ENCODE measurements at places on chromosomes 16 and 17.

GRCh38 chr17:34306466-34306865 lies 12.8 kb upstream of the CCL8 start:
- DNase-seq: no peak

DNA sequence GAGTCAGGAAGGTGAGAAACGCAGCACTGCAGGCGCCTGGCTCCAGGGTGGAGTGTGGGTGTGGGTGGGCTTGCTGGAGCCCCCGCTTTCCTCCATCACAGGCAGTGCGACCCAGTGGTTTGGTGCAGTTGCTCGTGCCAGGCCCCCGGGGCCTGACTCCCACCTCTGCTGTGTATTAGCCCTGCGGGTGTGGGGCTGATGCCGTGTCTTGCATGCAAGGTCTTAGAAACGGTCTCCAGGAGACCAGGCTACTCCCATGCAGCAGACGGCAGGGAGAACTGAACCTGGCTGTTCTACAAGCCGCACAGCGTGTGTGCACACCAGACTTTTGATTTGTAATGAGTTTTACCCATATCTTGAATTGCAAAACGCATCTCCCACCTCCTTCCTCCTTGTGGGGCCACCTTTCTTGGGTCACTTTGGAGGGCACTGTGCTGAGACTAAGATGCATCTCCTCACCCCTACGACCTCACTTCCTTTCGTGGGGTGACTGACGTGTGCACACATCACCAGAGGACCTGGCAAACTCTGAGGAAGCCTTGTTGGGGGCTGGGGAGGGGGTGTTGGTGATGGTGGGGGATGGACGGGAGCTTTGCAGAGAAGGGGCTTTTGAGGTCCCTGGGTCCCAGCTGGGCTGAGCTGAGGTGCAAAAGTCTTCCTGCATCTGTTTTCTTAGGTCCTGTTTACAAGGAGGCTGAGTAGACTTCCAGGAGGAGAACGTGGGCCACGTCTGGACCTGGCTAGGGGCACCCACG lies 101.8 kb upstream of the TNRC6C start:
- DNase-seq: no peak

- DNase-seq: no peak
Measured at GRCh38 chr17:82878527-82878926, 38.7 kb upstream of the ZNF750 start.

GRCh38 chr17:36937959-36938565 lies 787 bp downstream of the LHX1 start:
- DNase-seq: peak; percentile 67

DNA sequence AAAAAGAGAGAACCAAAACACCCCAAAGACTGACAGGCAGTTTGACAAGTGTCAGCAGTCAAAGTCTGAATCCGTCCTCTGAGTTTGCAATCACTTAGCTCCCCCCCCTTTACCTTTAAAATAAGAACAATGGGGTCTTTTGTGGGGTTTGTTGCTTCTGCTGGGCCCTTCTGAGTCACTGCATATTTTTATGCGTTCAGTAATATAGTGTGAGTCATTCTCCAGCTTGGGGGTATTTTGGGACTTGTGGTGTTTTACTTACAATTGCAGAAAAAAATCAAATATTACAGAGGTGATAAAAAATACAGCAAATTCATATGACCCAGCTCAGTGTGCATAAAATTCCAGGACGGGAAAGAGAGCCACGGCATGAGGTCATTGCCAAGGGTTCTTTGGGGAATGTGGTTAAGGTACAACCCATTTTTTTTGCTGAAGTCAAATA lies 120.1 kb downstream of the CYLD start:
- no peak for DNase-seq

DNA sequence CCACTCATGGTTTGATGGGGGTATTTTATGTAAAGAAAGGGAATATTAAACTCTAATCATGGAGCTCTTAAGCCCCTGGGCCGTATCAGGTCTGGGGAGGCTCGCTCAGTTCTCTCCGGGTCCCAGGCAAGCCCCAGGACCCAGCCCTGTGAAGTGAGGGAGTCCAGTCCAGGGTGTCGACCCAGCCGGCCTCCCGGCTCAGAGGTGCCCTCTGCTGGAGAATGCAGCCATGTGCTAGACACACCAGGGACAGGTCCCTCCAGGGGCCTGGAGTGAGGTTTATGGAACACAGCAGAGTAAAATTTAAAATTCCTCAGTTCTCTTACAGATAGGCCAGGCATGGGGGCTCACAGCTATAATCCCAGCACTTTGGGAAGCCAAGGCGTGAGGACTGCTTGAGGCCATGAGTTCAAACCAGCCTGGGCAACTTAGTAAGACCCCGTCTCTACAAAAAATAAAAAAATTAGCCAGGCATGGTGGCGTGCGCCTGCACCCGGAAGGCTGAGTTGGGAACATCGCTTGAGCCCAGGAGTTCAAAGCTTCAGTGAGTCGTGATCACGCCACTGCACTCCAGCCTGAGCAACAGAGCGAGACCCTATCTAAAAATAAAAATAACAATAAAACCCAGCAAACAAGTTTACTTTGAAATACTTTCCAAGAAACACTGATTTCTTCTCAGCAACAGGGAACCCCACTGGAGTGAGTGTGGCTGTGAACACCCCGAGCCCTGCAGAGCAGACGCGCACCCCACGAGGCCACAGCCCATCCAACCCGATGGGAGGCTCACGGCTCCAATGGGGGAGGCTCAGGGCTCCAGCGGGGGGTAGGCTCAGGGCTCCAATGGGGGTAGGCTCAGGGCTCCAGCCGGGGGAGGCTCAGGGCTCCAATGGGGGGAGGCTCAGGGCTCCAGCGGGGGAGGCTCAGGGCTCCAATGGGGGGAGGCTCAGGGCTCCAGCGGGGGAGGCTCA lies 72.2 kb downstream of the ZNF778 start:
- DNase-seq: peak; percentile 73

DNA sequence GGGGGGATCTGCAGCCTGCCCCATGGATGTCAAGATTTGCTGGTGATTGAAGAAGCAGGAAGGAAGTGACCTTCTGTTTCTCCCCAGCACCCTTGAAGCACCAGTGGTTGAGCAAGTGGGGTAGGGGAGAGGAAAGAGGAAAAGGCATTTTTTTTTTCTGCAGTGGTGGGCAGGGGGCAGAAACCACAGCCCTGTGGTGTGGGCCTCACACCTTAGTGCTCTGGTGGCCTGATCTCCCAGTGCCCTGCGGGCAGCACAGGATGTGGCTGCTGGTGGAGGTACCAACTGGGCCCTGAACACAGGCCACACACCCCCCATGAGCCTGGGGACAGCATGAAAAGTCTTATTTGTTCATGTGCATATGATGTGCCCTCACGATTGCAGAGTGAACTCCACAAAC lies 7.1 kb downstream of the ITGAD start:
- DNase-seq: no peak

- no peak for DNase-seq
Measured at GRCh38 chr16:84443166-84443802, 61.2 kb downstream of the MEAK7 start.

DNA sequence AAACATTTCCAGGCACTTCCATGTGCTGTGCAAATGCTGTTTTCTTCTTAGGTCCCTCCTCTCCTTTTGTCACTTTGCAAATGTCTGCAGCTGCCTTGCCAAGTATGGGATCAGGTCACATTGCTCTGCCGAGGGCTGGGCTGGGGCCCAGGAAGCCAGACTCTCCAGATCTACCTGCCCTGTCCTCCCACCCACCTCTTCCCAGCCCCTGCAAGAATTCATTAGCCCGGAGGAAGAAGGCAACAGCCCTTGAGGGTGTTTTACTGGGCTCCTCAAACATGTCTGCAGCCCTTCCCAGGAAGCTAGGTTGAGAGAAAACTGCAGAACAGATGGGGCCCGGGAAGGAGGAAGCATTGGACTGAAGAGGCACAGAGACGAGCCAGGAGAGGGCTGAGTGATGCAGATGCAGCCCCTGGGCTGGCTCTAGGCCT lies 47.1 kb downstream of the WSB1 start:
- DNase-seq: no peak

GRCh38 chr16:8417145-8417544 lies 173.2 kb downstream of the TMEM114 start:
- DNase-seq: no peak

DNA sequence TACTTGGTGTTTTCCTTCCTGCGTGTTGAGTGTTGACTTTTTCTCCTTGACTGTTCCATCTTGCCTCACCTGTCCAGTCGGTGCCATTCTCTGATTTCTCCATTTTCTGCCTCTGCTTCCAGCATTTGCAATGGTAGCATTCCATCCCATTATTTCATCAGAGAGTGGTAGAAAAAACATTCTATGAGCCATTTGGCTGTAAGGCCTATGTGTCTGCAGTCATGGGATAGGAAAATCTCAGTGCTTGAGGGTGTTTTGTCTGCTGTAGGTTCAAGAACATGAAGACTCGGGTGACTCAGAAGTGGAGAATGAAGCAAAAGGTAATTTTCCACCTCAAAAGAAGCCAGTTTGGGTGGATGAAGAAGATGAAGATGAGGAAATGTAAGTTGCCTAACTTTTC lies 2.7 kb downstream of the UTP18 start:
- no peak for DNase-seq

GRCh38 chr17:81926451-81927151 lies 934 bp downstream of the MAFG start:
- DNase-seq: peak; percentile 80

DNA sequence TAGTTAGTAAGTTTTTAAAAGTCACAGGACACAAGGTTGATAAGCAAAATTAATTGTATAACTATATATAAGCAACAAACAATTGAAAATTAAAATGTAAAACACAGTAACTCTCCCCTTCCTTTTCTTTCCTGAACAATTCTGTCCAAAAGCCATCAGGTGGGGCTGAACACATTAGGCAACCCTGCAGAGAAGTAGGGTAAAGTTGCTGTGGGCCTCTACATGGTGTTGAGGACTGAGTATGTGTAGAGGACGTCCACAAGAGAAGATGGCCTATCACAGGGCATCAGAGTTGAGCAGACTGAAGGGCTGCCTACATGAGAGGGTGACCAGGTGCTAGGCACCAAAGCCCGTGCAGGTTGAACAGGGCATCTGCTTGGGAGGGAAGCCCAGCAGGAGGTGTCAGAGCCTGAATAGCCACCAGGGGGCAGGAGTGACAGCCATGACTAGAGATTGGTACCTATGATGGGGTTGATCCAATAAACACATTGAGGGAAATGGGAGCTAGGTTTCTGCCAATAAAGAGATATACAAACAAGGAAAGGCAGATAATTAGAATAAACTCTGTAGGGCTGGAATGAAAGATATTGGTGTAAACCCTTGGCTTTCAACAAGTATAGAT lies 415.1 kb downstream of the NPIPA8 start:
- DNase-seq: peak; percentile 58

- no peak for DNase-seq
Measured at GRCh38 chr17:69878661-69879060, 196.4 kb upstream of the KCNJ16 start.

DNA sequence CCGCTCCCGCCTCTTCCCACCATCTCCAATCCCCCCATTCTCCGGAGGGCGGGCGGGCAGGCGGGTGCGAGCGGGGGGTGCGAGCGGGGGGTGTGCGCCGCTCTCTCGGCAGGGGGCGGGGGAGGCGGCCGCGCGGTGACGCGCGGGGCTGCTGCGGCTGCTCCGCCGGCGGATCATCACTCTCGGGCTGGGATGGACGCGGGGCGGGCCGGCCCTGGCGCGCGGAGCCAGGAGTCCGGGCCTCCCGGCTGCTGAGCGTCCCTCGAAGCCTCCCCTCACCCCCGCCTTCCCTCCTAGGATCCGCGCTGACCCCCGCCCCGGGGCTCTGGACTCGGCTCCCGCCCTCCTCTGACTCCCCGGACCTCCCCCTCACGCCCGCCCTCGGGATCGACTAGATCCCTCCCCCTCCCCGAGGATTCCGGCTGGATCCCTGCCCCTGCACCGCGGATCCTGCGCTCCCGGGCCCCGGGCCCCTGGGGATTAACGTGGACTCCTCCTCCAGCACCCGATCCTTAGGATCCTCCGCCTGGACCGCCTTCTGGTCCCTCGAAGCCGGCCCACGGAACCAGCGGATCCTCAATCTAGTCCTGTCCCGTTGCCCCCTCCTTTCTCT lies 946 bp upstream of the TMEM256 start:
- DNase-seq: no peak

DNA sequence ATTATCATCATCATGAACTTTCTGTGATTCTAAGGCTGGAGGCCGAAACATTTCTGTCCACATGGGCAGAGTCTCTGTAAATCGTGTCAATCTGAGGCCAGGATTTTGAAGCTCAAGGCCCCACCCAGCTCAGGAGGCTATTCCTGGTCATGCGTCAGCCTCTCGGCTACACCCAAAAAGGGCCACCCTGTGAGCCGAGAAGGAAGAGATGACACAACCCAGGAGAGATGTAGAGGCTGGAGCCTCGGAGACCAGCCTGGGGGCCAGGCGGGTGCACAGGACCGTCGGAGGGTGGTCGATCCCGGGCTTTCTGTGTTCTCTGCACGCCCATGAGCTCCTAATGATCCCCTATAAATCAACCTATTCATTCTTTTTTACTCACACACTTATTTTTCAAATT lies 1.1 kb upstream of the CACNG1 start:
- no peak for DNase-seq

- DNase-seq: no peak
Measured at GRCh38 chr17:61568219-61569072, 22.6 kb downstream of the NACA2 start.

DNA sequence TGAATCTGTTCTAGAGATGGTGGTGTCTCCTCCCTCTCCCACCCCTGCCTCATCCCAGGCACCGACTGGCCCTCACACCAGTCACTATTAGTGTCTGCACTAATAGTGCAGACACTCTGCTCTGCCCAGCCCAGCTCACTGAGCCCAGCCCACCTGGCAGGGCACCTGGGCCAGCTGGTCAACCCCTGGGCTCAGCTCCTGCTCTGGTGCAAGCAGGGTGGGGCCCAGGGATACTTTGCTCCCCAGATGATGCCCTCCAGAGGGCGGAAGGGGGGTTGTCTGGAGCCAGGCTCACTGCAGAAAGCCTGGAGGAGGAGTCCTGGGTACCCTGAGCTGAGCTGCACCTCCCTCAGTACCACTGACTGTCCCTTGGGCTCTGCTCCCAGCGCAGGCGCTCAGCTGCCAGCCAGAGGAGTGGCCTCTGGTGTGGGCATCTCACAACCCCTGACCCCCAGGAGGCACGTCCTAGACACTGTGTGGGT lies 14.5 kb downstream of the RAB11FIP4 start:
- no peak for DNase-seq

DNA sequence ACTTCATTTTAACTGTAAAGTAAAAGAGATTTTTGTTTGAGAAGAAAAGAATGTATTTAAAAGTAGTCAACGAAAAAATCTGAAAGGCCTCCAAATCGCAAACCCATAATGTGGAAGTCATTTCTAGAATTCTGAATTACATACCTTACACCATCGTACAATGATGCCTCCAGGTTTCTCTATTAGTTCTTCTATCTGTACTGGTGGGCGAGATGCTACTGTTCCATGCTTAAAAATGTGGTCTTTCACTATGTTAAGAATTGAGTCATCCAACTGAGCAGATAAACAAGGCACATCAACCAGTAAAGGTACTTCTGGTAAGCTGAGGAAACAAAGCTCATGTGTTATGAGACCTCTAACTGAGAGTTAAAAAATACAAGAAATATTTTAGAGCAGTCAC lies 28.5 kb downstream of the CRLF3 start:
- no peak for DNase-seq
